ENCODE measurements at places on chromosomes 5 and 9.

- DNase-seq, result no peak
Measured at GRCh38 chr5:65391591-65391990, 90.1 kb downstream of the ADAMTS6 start.

- no peak for DNase-seq
Measured at GRCh38 chr9:121618504-121618903, 32.9 kb upstream of the DAB2IP start.

DNA sequence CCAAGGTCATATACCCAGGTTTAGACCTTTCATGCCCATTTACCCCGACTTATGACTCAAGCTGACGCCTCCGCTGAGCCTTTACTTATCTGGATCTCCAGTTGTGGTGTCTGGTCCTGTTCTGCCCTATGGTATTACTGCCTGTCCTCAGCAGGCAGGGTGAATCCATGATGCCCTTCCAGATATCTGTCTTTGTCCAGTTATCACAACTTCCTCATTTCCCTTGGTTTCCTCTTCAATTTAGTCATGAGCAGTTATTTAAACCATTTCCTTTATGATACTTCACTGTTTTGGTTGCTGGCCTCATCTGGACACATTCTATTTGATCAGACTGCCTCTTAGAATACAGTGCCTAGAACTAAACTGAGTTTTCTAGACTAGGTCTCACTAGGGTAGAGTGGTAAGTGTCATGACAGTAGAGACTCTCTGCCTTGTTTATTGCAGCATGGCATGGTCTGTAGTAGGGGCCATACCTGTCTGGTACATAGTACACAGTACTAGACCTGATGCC, 93.3 kb downstream of the MELK start:
- no peak for DNase-seq

DNA sequence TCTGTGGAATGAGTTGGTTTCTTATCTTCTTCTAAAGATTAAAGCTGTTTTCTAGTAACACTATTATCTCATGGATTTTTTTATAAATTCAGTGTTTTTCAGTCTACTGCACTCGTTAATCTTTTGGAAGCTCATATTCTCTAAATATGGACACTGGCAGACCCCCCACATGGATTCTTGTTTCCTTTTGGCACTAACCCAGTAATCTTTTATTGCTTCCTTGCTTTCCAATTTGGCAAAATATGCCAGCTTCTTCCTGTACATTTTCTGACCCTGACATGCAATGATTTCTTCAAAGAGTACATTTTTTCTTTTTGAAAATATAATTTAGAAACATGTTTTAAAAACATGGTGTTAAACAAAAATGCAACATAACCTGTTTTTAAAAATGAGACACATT, 474.2 kb upstream of the FTMT start:
- no peak for DNase-seq

DNA sequence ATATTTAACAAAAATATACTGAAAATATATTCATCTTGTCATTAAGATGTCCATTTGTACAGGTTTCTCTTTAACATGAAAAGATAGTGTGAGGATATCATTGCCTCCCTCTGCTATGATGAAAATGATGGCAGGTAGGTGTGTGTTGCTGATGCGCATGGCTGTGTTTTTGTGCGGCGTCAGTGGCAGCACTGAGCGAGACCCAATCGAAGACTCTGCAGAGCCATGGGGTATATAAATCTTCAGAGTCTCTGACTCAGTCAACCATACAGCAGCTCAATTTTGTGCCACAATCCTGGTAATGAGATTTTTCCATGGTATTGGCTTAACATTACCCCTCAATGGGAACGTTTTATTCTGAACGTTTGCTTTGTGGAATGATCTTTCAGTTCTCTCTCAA, 153.5 kb upstream of the IQGAP2 start:
- DNase-seq, result no peak

DNA sequence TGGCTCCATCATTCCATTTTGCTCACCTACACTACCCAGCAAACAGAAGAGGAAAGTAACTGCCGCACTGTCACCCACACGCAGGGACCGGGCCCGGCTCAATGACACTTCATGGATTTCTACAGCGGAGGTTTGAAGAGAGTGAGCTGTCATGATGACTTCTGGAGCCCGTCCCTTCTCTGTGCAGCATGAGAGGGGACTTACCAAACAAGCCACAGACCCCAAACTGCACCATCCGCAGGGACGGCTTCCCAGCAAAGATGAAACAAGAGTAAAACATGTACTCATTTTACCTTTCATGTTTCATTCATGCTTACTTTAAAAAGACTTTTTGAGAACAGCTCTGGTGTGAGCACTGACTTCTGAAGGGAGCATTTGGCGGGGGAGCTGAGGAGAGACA, 99.5 kb downstream of the TLE1 start:
- no peak for DNase-seq

GRCh38 chr9:126483468-126484073, 130.2 kb upstream of the LMX1B start:
- DNase-seq, result no peak

- DNase-seq, result no peak
Measured at GRCh38 chr5:172833686-172834414, at the start of gene ERGIC1. Gene ERGIC1, plus strand, starts transcription at chr5:172834251. Its CDS starts 163 bp downstream, at chr5:172834414.

DNA sequence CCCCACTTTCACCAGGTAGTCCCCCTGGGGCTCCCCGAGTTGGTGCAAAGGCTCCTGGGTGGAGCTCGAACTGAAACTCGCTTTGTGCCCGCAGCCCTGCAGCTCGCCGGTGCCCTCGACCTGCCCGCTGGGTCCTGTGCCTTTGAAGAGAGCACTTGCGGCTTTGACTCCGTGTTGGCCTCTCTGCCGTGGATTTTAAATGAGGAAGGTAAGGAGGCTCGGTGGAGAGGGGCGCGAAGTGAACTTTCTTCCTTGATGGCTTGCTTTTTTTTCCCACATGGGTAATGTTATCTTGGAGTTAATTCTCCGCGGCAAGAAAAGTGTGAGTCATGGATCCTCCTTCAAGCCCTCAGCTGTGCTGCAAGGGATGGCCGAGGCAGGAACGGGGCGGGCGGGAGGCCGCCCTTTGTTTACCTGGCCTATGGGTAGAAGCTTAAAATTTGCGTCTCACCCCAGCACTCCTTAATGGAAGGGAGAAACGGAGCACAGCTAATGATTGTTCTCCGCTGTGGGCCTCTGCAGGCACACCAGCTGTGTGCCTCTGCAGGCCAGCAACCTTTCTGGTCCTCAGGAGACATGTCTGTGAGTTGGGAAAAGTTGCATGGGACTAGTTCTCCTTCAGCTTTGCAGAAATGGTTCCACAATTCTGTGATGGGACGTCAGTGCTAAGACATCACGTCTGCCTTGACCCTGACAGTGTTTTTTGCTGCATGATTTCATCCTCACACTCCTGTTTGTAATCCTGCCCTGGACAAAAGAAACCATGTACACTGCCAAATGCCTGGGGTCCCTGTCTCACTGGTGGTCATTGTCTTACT, 1.1 kb downstream of the MAMDC2 start:
- DNase-seq, result no peak

DNA sequence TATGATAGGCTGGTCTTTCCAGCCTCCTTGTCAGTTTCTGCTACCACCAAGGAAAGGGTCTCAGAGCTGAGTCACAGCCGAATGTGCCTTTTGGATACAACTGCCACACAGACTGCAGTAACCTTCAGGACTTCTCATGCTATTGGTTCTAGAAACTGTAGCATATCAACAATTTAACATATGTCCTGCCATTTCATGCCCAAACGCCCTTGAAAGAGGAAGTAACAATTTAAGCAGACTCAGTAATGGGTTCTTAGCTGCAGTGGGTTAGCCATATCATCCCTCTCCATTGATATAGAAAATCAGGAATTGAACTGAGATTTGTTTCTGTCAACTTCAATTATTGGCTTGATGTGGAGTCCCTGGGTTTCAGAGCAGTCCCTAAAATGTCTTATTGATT, 4.1 kb upstream of the CLK4 start:
- no peak for DNase-seq

- no peak for DNase-seq
Measured at GRCh38 chr9:127424676-127424999, 456 bp downstream of the ZNF79 start.

- DNase-seq, result no peak
Measured at GRCh38 chr9:34984049-34984448, 5.5 kb upstream of the DNAJB5 start.

GRCh38 chr5:160369990-160370712, at the start of gene C1QTNF2:
Gene C1QTNF2, minus strand, starts transcription at chr5:160370626. Its CDS starts 15,615 bp downstream, at chr5:160355011.
- DNase-seq, result no peak

DNA sequence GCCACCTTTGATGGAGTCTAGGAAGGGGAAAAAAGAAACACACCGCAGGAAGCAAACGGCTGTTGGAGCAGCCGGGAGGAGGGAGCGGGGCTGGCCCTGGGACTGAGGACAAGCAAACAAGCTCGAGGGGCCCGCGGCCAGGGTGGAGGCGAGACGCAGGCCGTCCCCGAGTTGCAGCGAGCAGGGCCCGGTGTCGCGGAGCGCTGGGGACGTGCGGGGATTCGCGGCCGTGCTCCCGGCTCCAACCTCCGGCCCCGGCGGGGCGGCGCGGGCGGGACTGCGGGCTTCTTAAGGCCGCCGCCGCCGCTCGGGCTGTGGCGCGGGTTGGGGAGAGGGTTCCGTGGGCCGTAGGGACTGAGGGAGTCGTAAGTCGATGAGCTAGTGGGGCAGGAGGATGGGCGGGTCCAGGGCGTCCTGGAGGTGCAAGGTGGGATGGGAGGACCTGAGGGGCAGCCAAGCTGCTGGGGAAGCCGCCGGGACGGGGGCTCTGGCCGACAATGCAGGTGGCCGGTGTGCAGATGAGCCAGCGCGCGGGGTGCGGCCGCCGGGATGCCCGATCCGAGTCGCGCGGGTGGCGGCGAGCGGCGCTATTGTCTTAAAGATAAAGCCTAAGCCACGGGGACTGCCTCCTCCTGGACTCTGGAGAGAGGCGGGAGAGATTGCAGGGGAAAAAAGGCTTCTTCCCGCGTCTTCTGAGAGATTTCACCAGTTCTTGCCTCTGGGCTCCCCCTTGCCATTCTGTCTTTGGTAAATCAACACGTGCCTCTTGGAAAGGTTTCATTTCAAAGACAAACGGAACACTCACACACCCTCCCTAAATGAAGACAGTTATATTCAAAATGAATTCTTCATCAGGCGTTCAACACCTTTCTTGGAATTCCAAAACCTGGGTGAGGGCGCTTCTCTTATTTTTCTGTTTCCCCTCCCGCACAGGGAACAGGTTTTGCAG, 1.6 kb upstream of the HAPLN1 start:
- DNase-seq, result peak; percentile 37

DNA sequence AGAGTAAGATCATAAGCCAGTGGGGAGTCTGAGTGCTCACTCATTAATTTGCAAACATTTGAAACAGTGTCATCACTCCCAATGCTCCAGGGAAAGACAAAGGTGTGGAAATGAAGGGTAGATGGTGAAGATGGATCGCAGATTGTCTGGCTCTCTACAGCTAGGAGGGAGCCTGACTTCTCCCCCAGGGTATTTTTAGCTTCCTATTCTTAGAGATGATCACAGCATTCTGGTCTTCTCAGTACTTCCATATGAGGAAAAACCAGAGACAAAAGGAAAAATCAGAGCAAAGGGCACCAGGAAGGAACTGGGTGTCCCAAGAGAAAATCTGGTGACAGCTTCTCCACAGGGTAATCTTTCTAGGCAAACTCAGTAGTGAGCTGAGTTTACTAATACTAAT, 401.9 kb upstream of the GRIA1 start:
- no peak for DNase-seq

DNA sequence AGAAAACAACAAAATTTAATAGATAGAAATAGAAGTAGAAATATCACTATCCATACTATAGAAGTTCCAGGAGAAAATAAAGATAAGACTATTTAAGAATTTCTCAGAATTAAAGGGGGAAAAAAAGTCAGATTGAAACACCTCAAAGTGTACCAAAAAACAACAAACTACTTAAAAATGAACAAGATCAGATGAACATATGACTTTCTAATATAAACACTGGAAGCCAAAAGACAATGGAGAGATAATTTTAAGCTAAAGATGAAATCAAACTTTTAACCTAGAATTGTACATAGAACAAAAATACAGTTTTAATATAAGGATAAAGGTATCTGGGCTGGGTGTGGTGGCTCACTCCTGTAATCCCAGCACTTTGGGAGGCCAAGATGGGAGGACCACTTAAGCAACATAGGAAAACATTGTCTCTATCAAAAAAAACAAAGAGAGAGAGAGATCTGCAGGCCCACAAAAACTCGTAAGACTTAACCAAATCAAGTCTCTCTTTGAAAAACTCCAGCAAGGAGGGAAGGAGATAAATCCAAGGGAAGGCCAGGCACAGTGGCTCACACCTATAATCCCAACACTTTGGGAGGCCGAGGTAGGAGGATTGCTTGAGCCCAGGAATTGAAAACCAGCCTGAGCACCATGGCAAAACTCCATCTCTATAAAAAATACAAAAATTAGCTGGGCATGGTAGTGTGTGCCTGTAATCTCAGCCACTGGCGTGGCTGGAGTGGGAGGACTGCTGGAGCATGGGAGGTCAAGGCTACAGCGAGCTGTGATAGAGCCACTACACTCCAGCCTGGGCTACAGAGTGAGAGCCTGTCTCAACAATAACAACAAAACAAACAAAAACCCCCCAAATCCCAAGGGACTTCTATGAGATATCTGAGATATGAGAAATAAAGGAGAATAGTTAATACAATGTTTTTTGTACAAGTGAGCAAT, 32.4 kb downstream of the ABHD17B start:
- no peak for DNase-seq

GRCh38 chr9:83119873-83120272, 56.9 kb upstream of the RASEF start:
- no peak for DNase-seq

DNA sequence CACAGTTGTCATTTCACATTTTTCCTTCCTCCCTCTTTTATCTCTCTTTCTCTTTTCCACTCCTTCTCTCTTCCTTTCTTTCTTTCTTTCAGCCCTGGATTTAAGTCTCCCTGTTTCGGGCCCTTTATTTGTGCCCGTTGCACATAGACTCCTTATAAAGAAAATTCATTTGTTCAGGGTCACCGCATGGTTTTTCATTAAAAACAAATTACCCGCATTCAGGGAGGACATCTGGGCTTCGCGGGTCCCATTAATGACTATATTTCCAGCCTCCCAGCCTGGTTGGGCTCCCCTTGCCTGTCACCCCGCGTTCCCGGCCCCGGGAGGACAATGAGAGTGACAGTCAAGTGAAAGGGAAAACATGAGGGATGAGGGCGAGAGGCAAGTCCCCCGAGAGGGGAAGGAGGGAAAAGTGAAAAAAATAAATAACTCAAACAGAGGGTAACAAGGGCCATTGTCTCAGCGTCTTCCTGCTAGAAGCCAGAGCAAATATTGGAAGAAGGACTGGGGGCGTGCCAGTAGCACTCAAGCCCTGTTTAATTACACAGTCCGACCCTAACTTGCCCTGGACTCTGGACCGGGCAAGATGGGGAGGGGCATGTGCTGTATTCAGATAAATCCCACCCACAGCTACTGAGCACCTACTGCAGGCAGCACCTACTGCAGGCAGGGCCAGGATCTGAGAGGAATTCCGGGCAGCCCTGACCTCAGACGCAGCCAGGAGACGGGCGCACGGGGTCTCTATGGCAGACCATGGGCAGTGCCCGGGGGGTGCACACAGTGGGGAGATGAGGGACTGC, 166.2 kb downstream of the PAX5 start:
- DNase-seq, result no peak

DNA sequence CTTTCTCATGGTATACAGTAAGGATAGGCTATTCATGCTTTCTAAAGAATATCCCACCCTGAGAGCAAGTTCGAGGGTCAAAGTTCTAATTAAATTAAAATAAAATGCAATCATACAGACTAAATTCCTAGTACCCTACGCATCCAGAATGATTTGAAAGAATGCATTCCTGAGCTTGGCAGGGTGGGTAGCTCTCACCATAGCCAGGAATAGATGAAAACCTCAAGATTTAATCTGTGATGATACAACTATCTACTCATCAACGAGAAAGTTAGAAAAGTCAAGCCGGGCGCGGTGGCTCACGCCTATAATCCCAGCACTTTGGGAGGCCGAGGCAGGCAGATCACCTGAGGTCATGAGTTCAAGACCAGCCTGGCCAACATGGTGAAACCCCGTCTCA, 32.3 kb downstream of the SERINC5 start:
- no peak for DNase-seq

Data from smooth muscle cell of the brain vasculature (primary cell).